ENCODE measurements at places on chromosomes 3 and 15.

- no peak for DNase-seq
These were observed 60.8 kb downstream of the PLOD2 start for GRCh38 chr3:146100180-146100579.

DNA sequence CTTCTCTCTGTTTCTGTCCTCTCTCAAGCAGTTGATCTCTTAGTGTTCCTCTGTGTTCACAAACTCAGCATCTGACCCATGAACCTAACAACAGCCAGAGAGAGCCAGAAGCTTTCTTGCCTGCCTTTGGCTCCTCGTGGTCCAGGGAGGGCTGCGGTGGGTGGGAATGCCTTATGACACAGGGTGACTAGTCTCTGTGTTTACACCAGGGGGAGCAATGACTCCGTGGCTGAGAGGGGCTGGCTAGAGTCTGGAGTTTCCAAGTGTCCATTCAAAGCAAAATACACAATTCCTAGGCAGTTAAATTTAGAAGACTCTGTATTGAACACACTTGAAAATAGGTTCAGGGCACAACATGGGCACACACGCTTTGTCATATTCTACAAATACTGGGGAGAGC lies 370.0 kb upstream of the FRG2C start:
- peak; percentile 74 for DNase-seq

DNA sequence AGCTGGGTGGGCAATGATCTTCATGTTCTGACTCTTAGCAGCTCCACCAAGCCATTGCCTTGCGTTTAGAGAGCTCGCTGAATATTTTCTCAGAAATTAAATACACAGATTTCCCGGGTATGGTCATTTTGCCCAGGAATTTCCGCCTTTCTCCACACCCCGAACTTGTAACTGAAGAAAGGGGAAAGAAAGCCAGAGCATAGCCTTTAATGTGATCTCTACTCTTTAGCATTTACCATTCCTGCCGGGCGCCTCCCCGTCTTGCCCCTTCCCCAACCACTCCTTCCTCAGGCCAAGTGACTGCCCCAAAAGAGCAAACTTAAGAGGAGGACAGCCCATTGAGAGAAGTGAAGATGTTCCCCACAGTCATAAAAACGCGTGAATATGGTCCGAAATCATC lies 53.1 kb downstream of the LMCD1 start:
- DNase-seq = no peak

DNA sequence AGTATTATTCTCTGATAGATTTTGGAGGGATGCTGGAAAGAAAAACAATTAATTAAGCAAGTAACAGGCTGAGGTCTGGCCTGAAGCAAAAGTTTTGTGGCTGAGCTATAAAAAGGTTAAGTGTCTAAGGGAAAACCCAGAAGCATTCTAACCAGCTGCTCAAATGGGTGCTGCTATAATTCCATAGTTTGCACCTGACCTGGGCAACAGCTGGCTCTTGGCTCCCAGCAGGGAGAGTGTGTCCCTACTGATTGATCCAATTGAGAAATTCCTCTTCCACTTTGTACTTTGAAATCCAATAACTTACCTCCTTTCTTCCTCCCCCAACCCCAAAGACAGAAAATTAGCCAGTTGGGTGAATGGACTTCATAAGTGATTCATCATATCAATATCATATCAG lies 27.7 kb upstream of the SMAD3 start:
- DNase-seq = no peak

All from adipocyte (in vitro differentiated cells).